ENCODE measurements at places on chromosomes 6 and 20. TPM values are rescaled to one million over a fixed set of nuclear protein-coding genes. Genes with fewer than 3 reads are reported as not detected.

Gene PLA2G7
- 0.63 TPM for total RNA-seq

Gene PI16
- total RNA-seq = 14.2 TPM

Gene GSTA2
- total RNA-seq = not detected

Gene ANGPT4
- total RNA-seq = not detected

Gene TINAG
- 0.51 TPM for total RNA-seq

Gene SRMS
- total RNA-seq = not detected

Gene MICAL1
- total RNA-seq = 11.6 TPM

Gene MACROD2
- total RNA-seq = 0.94 TPM

Gene TMEM217
- 1.4 TPM for total RNA-seq

DNA sequence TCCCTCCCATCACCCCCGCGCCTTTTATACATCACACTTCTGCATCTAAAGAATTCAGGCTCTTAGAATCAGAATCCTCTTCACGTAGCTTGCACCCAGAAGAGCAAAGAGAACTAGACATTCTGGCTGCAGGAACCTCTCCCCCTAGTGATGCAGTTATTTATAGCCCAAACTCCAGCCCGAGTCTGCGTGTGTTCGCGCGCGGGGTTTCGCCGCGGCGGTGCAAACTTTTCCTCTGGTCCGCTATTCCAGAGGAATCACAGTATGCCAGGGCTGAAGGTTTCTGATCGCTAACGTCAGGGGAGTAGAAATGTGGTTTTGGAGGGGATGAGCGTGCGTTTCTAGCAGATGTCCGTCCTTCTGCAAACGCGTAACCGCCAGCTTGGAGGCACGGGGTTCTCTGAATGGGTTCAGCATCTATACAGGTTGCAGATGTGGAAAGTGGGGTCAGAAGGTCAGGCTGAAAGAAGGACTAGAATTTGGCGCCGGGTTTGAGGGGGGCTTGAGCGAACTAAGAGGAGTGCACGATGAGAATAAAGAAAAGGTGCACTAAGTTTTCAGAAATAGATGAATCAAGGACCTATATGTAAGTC lies 1.8 kb downstream of the EPHA7 start:
- no peak for DNase-seq
- H3K27ac ChIP-seq = peak overlapping the region; percentile 88
- no peaks in the 10 kb centered on the region for H3K27me3 ChIP-seq
- no peaks in the 10 kb centered on the region for H3K36me3 ChIP-seq
- H3K4me3 ChIP-seq = peak overlapping the region; percentile 65

- no peak overlapping the region for H3K4me3 ChIP-seq
- DNase-seq = no peak
- H3K36me3 ChIP-seq = no peaks in the 10 kb centered on the region
- no peaks in the 10 kb centered on the region for H3K27me3 ChIP-seq
Measured at GRCh38 chr20:15288106-15288505, 950.7 kb upstream of the FLRT3 start.

- H3K27ac ChIP-seq = peak overlapping the region; percentile 94
- H3K36me3 ChIP-seq = peaks cover 8% of the 10 kb centered on the region
- no peaks in the 10 kb centered on the region for H3K27me3 ChIP-seq
- DNase-seq = no peak
Measured at GRCh38 chr6:146546443-146547043, 2.9 kb downstream of the RAB32 start.

- no peak for DNase-seq
- H3K4me3 ChIP-seq = no peak overlapping the region
- H3K36me3 ChIP-seq = no peaks in the 10 kb centered on the region
- H3K4me1 ChIP-seq = peaks cover 12% of the 10 kb centered on the region
Measured at GRCh38 chr20:17543531-17544131, 12.5 kb upstream of the BFSP1 start.

DNA sequence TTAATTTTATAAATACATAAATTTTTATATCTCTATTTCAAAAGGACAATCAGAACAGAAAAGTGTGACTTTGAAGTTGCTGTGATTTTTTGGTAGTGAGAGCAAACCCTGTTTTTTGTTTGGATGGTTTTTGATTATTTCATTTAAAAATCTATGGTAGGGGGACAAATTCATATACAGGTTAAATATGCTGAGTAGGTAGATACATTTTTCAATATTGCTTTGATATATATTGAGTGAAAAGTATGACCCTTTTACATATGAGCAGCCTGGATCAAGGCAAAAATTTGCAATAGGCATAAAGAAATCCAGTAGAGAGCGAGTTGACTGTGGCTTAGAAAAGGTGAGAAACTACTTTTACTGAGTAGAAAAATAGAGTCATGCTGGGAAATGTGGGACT lies 132.3 kb downstream of the LMBRD1 start:
- H3K4me1 ChIP-seq = no peaks in the 10 kb centered on the region
- DNase-seq = no peak
- H3K4me3 ChIP-seq = no peak overlapping the region
- H3K36me3 ChIP-seq = no peaks in the 10 kb centered on the region
- H3K27me3 ChIP-seq = no peaks in the 10 kb centered on the region

GRCh38 chr6:49553384-49553783 lies 2.9 kb downstream of the C6orf141 start:
- peaks cover 10% of the 10 kb centered on the region for H3K4me1 ChIP-seq
- H3K27me3 ChIP-seq = peaks cover 7% of the 10 kb centered on the region
- H3K4me3 ChIP-seq = no peak overlapping the region
- H3K27ac ChIP-seq = no peak overlapping the region

GRCh38 chr6:21265034-21265729 lies 328.4 kb upstream of the SOX4 start:
- H3K27me3 ChIP-seq = no peaks in the 10 kb centered on the region
- no peaks in the 10 kb centered on the region for H3K36me3 ChIP-seq
- DNase-seq = no peak
- H3K4me1 ChIP-seq = no peaks in the 10 kb centered on the region
- no peak overlapping the region for H3K4me3 ChIP-seq

DNA sequence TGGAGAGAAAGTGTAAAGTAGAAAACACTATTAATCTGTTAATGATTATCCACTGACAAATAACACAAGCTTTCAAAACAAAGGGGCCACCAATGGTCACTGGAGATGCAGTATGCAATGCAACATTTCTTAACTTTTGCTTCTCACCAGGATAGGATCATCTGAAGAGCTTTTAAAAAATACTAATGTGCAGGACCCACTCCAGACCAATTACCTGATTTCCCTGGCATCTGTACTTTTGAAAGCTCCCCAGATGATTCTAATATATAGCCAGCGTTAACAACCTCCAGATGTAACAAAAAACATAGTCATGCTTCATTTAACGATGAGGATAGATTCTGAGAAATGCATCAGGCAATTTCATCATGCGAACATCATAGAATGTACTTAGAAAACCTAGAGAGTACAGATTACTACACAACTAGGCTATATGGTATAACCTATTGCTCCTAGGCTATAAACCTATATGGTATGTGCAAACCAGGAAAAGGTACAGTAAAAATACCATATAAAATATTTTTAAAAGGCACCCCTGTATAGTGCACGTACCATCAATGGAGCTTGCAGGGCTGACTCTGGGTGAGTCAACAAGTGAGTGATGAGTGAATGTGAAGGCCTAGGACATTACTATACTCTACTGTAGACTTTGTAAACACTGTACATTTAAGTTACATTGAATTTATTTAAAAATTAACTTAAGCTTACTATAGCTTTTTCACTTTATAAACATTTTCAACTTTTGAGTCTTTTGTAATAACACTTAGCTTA lies 69.2 kb downstream of the ATG5 start:
- H3K4me3 ChIP-seq = no peak overlapping the region

DNA sequence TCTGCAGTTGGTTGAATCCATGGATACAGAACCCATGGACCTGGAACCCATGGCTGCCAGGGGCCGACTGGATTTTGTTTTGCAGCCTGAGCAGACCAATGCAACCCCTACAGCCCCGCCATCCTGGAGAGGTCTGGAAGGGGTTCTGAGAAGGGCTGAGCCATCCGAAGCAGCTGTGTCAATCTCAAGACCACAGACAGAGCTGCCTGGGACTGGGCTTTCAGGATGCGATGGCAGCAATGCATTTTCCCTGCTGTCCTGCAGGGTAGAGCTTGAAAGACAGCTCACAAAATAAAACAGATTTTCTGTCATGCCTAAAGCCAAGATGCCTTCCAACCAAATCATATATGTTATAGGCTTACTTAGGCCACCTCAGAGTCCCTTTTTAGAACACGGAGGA lies 125.8 kb upstream of the NXT1 start:
- H3K4me1 ChIP-seq = peaks cover 22% of the 10 kb centered on the region
- H3K4me3 ChIP-seq = no peak overlapping the region
- no peaks in the 10 kb centered on the region for H3K27me3 ChIP-seq
- no peak for DNase-seq
- H3K36me3 ChIP-seq = no peaks in the 10 kb centered on the region
- H3K27ac ChIP-seq = no peak overlapping the region

DNA sequence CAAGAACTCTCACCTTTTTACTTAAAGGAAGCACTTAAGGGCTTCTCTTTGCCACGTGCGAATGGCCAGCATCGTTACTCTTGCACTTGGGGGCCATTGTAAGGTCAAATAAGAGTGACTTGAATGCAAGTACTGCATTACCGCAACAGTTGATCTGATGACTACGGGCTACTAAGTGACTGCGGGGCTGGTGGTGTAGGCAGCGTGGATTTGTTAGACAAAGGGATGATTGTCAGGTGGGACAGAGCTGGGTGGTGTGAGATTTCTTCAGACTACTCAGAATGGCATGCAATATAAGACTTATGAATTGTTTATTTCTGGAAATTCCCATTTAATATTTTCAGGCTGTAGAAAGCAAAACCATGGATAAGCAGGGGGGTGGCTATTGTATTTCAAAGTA lies 199.7 kb upstream of the UST start:
- no peak for DNase-seq
- no peak overlapping the region for H3K27ac ChIP-seq
- H3K36me3 ChIP-seq = peaks cover 83% of the 10 kb centered on the region

- no peaks in the 10 kb centered on the region for H3K4me1 ChIP-seq
- no peaks in the 10 kb centered on the region for H3K27me3 ChIP-seq
- DNase-seq = no peak
- no peak overlapping the region for H3K27ac ChIP-seq
- H3K4me3 ChIP-seq = no peak overlapping the region
Measured at GRCh38 chr6:104630955-104631354, 228.8 kb downstream of the HACE1 start.

GRCh38 chr20:53706466-53707370 lies 113.1 kb upstream of the ZNF217 start:
- DNase-seq = no peak
- H3K36me3 ChIP-seq = no peaks in the 10 kb centered on the region
- H3K4me3 ChIP-seq = no peak overlapping the region
- H3K4me1 ChIP-seq = peaks cover 23% of the 10 kb centered on the region

GRCh38 chr6:136347847-136348246 lies 58.2 kb upstream of the BCLAF1 start:
- no peak overlapping the region for H3K27ac ChIP-seq
- H3K36me3 ChIP-seq = no peaks in the 10 kb centered on the region
- H3K4me1 ChIP-seq = no peaks in the 10 kb centered on the region
- no peak for DNase-seq
- no peaks in the 10 kb centered on the region for H3K27me3 ChIP-seq

DNA sequence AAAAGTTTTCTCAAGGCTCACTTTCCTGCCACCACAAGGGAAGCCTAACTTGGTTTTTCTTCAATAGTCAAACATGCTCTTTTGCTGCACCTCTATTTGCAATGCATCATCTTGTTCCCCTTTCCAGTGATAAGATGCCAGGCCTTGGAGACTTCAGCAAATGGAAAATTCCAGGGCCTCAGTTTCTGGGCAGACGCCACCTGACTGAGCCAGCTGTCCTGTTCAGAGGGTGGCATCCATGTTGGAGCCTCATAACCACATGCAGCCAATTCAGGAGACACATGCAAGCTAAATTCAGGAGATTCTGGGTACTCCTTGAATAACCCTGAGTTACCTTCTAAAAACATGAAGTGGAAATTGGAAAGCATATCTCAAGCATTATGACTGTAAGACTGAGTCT lies 285.6 kb upstream of the RNF24 start:
- no peak overlapping the region for H3K27ac ChIP-seq
- no peak overlapping the region for H3K4me3 ChIP-seq
- H3K27me3 ChIP-seq = no peaks in the 10 kb centered on the region
- no peaks in the 10 kb centered on the region for H3K4me1 ChIP-seq
- peak; percentile 28 for DNase-seq

GRCh38 chr6:137872581-137873115 lies 5.6 kb downstream of the TNFAIP3 start:
- DNase-seq = no peak
- no peaks in the 10 kb centered on the region for H3K27me3 ChIP-seq
- no peaks in the 10 kb centered on the region for H3K4me1 ChIP-seq

GRCh38 chr6:111358454-111358853 lies 124.6 kb downstream of the REV3L start:
- H3K4me1 ChIP-seq = peaks cover 12% of the 10 kb centered on the region
- H3K27ac ChIP-seq = no peak overlapping the region
- H3K27me3 ChIP-seq = no peaks in the 10 kb centered on the region
- no peak for DNase-seq
- H3K4me3 ChIP-seq = no peak overlapping the region
- peaks cover under 1% of the 10 kb centered on the region for H3K36me3 ChIP-seq

GRCh38 chr6:89932245-89932802 lies 38.1 kb downstream of the GJA10 start:
- no peaks in the 10 kb centered on the region for H3K36me3 ChIP-seq
- H3K27me3 ChIP-seq = no peaks in the 10 kb centered on the region
- no peak for DNase-seq

DNA sequence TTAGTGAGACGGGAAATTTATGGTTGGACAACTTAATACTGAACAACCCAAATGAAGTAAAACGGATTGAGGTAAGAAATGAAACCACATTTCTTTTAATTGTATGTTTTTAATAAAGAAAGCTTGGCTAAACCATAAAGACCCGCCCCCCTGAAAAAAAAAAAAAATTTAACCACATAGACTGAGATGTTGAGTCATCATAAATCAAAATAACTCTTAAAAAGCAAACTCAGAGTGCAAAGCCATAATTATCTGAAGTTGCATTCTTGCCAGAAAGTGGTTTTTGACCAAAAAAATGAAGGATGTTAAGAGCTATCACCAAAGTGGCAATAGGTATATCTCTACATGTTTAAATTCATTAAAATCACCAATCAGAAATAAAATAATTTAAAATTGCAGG lies 101.8 kb upstream of the COL21A1 start:
- no peaks in the 10 kb centered on the region for H3K36me3 ChIP-seq
- H3K4me1 ChIP-seq = no peaks in the 10 kb centered on the region
- H3K27me3 ChIP-seq = no peaks in the 10 kb centered on the region
- no peak for DNase-seq
- H3K27ac ChIP-seq = no peak overlapping the region
- no peak overlapping the region for H3K4me3 ChIP-seq

GRCh38 chr6:160134779-160135547 lies 13.3 kb downstream of the SLC22A1 start:
- DNase-seq = no peak
- H3K4me1 ChIP-seq = peaks cover 4% of the 10 kb centered on the region
- H3K27ac ChIP-seq = no peak overlapping the region
- H3K36me3 ChIP-seq = no peaks in the 10 kb centered on the region

GRCh38 chr20:13469262-13469661 lies 169.5 kb downstream of the TASP1 start:
- H3K27ac ChIP-seq = no peak overlapping the region
- no peak overlapping the region for H3K4me3 ChIP-seq
- DNase-seq = no peak
- H3K36me3 ChIP-seq = no peaks in the 10 kb centered on the region
- H3K4me1 ChIP-seq = no peaks in the 10 kb centered on the region

Data from right atrium auricular region (tissue), 2 donors.